Kasumi-1 (cell line): ENCODE measurements at places on chromosomes 3 and 15.
A peak's percentile ranks its signal among the peaks of the same experiment; 100 is the strongest.

DNA sequence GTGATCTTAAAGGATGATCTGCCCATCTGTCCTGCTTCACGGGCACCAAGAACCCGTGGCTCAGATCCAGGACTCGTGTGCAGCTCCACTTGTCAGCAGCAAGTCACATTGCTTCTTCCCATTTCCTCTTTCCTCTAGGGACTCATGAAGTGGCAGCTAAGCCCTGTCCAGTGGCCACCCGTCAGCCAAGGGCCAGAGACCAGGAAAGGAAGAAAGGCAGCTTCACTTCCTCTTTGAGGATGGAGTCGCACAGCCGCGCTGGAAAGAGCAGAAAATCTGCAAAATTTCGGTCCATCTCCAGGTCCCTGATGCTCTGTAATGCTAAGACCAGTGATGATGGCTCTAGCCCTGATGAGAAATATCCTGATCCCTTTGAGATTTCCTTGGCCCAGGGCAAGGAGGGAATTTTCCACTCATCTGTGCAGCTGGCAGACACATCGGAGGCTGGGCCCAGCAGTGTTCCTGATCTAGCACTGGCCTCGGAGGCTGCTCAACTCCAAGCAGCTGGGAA, 28.5 kb downstream of the IL16 start:
- no peak for DNase-seq

DNA sequence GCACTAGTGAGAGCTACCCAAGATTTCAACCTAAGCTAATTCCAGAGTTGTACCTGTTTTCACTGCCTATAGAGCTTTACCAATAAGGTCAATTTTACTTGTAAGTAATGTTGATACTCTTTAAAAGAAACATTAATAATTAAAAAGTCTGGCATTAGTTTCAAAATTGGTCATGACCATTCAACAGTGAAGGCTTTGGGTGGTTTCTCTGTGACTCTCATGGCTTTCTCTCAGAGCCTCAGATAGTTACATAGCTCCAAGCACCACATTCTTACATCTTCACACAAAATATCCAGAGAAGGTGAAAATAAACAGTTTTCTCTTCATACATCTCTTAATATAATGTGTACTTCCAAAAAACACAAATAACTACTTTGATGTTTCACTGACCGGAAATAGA, 61.5 kb upstream of the TCF12 start:
- no peak for DNase-seq

GRCh38 chr3:152620395-152620794, 214.5 kb upstream of the P2RY1 start:
- DNase-seq: no peak

DNA sequence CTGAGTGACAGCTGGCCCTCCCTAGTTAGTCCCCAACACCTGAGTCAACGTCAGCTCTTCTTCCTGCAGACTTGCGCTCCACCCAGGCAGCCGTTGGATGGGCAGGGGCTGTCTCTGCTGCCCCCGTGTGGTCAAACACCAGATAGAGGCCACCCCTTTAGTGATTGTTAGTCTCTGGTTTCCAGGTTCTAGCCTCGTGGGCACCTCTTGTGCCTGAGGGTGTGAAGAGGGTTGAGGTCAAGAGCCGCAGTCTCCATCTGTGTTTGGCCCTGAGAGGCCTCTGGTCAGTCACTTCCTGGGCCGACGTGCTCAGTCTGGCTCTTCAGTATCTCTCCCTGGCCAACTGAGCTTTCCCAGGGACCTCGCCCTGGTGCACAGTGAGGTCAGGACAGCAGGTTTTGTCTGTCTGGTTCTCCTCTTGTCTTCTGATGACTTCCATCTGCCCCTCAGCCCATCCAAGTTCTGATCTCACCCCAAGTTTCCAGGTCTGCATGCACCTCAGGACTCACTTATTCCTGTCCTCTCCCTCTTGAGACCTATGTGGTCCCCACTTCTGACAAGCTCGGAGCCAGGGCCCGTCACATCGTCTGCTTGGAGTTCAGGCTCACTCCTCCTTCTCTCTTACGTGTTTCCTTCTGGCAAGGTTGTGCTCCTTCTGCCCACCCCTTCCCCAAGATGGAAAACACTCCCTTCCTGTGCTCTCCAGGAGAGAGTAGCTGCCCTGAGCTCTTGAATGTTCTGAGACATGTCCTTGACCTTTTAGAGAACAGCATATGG, 20.9 kb downstream of the CD276 start:
- DNase-seq: peak; percentile 61

GRCh38 chr3:71201939-71202338, 381.6 kb downstream of the FOXP1 start:
- DNase-seq: no peak

GRCh38 chr3:10726787-10727186, 89.2 kb upstream of the SLC6A11 start:
- DNase-seq: no peak

DNA sequence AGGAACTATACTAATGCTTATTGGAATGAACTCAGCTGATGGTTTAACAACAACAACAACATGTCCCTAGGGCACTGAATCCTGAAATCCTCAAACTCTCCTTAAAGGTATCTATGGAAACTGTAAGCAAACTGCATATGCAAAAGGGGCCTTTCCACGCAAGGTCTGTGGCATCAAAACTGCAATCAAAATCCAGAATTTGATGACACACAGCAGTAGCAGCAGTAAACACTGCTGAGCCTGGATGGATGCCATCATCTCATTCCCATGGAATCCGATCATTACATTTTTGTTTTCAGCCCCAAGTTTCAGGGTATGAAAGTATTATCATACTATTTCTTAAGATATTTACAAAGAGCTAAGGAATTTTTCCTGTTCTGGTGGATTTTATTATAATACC, 399.7 kb downstream of the VPS13C start:
- no peak for DNase-seq

- DNase-seq: no peak
Measured at GRCh38 chr15:86317384-86317740, 237.7 kb downstream of the AGBL1 start.

DNA sequence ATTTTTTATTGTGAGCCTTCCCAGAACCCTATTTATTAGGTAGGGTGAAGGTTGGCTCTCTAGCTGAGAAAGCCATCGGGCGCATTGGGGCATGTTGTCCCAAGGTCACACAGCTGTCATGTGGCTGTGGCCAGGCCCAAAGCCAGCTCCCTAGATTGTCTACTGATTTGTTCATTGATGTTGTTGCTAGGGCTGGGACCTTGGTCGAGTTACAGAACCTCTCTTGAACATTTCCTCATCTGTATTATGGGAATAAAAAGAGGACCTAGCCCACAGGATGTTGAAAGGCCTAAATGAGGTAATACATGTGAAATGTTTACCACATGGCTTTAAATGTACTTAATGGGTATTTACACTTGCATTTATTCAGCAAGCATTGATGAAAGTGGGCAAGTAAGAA, 252.5 kb downstream of the SUCLG2 start:
- DNase-seq: no peak

DNA sequence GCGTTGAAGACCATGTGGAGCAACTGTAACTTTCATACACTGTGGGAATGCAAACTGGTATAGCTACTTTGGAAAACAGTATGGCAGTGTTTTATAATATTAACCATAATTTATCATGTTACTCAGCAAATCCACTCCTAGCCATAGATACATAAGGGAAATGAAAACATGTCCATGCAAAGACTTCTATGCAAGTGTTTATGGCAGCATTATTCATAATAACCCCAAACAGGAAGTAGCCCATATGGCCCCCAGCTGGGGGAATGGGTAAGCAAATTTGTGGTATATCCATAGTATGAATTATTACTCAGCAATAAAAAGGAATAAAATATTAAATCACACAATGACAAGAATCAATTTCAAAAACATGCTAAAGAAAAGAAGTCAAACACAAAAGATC, 23.0 kb upstream of the GATA2 start:
- DNase-seq: no peak
